ENCODE measurements at places on chromosomes 16 and 17. TPM values are rescaled to one million over a fixed set of nuclear protein-coding genes. Genes with fewer than 3 reads are reported as not detected.

DGKE gene
- 6.8 TPM for total RNA-seq

RNPS1 gene
- total RNA-seq = 122 TPM

CLEC3A gene
- total RNA-seq = not detected

DNAI2 gene
- total RNA-seq = not detected

CSH1 gene
- not detected for total RNA-seq

KRT24 gene
- not detected for total RNA-seq

CCDC200 gene
- not detected for total RNA-seq

KRTAP16-1 gene
- total RNA-seq = not detected

DPEP2 gene
- total RNA-seq = not detected

ZNF213 gene
- total RNA-seq = 10.6 TPM

CCL7 gene
- not detected for total RNA-seq

CPNE7 gene
- total RNA-seq = 41.7 TPM

CDH1 gene
- total RNA-seq = not detected

PPP1R1B gene
- total RNA-seq = 0.75 TPM

VTN gene
- 0.31 TPM for total RNA-seq

Data from chondrocyte (in vitro differentiated cells).